ENCODE measurements at places on chromosomes 2 and 18.

- no peak for DNase-seq
Measured at GRCh38 chr2:150387586-150388288, 99.7 kb downstream of the RND3 start.

- DNase-seq: no peak
Measured at GRCh38 chr2:222336931-222337330, 38.1 kb upstream of the PAX3 start.

GRCh38 chr2:119702203-119702917, 23.4 kb downstream of the TMEM177 start:
- no peak for DNase-seq

GRCh38 chr2:41707790-41708451, 339.9 kb upstream of the PKDCC start:
- DNase-seq: no peak

DNA sequence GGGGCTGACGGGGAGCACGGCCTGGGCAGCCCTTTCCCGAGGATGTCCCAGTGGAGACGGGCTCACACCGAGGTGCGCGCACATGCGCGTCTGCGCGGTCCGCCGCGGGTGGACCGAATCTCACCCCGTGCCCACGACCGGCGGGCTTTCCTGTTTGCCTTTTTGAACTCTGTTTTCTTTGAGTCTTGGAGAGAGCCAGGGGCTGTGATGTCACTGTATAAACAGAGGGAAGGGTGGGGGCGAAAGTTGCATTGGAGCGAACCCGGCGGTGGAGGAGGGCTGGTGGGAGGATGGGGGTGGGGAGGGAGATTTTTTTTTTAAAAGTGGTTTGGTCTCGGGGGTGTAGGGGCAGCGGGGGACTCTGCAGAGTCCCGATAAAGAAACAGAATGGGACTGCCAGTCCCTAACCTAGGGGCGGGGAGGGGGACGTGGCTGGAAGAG, 141.2 kb upstream of the CTAGE1 start:
- no peak for DNase-seq

GRCh38 chr2:212135739-212136138, 402.9 kb downstream of the ERBB4 start:
- no peak for DNase-seq

DNA sequence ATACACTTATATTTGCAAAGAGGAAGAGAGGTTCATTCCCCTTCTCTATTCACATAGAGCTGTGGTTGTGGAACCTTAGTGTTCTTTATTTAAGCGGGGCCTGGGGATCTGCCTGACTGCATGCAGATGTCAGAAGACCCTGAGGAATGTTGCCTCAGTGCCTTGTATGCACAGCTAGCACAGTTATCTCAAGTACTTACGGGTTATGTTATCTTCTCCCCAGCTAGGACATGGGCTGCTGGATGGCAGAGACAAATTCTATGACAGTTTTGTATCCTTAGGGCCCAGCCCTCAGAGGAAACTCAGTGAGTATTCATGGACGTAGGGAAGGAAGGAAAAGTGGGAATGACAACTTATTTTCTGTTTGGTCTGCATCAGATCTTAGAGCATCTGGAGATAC, 37.7 kb upstream of the RTN4 start:
- no peak for DNase-seq

DNA sequence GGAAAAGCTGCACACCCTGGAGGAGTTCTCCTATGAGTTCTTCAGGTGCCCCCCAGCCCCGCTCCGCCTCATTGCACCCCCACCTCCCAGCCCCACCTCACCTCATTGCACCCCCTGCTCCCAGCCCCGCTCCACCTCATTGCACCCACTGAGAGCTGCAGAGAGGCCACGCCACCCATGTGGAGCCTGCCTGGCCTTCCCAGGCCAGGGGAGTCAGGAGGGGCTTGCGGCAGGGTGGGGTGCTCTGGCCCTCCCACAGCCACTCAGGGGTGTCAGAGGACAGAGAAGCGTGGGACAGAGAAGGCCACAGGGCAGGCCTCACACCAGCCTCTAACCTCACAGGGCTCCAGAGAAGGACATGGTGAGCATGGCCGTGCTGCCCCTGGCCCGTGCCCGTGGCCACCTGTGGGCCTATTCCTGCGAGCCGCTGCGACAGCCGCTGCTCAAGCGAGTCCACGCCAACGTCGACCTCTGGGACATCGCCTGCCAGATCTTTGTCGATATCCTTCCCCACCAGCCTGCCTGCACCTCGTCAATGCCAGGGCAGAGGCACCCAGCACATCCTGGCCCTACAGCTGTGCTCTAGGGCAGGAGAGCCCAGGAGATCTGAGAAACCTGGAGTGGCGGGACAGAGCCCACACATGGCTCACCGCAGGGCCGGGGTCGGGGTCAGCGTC, 15.0 kb upstream of the GPR17 start:
- DNase-seq: no peak

DNA sequence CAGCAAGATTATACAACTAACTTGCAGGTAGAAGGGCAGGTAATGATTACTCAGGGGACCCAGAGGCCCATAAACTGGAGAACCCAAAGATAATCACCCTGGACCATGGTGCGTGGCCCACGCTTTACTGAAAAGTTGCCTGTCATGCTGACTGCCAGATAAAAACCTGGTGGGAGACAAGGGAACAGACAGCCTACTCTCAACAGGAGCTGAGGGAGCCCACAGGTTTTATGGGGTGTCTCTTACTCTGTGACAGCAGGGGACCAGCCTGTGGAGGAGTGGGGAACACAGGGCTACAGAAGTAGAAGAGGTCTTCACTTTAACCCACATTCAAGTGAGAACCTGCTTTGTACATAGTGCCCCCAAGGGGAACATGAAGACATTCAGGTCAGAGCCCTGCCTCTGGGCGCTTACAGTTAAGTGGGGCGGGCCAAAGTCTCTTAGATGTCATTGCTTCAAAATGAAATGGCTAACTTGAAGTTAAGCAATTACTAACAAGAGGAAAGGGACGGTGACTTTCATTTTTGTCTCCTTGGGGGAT, 60.4 kb downstream of the DHRS9 start:
- no peak for DNase-seq

GRCh38 chr18:3526421-3527354, 76.7 kb downstream of the TGIF1 start:
- no peak for DNase-seq

DNA sequence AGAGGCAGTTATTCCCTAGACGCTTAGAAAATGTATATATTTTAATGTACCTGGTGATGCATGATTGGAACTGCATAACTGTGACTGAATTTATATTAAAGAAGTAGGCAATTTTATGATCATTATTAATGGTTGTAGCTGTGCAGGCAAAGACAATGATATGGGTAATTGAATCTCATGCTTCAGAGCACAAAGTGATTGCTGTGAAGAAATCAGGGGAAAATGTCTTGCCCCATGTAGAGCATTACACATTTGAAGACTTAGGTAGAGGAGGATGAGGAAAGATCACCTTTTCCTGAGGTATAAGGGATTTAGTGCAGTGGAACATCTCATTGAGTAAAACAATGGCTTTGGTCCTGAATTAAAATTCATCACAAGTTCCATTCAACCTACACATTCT, 246.8 kb upstream of the DCC start:
- DNase-seq: no peak

DNA sequence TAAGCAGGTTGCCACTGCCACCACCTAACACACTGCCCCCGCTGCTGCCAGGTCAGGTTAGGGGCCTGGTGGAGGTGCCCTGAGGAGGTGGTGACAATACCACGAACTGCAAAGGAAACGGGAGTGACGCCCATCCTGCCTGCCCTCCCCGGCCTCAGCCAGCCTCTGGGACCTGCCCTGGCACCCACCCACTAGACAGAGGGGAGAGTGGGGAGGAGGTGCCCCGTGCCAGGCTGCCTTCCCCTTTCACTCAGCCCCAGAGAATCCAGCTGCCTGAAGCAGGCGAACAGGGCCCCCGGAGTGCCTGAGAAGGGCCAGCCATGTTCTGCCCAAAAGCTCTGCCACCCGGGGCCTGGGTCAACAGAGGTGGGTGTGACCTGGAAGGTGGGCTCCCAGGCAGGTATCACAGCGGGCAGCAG, 44.5 kb upstream of the FOSL2 start:
- DNase-seq: no peak

GRCh38 chr2:7886666-7887065, 795.2 kb upstream of the ID2 start:
- DNase-seq: no peak

DNA sequence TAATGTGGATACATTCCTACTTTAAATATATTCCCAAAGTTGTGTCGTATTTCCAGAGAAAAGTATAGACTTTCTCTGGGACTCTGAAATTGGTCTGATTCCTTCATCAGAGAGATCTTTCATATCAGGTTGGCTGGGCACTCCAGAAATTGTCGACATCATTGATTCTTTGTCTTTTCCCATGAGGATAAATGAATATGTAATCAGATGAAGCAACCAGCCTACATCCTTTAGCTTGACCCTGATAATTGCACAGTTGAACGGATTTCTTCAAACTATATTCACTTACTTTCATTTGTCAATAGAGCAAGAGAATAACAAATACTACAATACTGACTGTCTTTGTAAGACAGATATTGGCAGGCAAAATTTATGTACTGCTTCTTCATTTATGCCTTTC, 680.2 kb upstream of the LRRTM4 start:
- no peak for DNase-seq

DNA sequence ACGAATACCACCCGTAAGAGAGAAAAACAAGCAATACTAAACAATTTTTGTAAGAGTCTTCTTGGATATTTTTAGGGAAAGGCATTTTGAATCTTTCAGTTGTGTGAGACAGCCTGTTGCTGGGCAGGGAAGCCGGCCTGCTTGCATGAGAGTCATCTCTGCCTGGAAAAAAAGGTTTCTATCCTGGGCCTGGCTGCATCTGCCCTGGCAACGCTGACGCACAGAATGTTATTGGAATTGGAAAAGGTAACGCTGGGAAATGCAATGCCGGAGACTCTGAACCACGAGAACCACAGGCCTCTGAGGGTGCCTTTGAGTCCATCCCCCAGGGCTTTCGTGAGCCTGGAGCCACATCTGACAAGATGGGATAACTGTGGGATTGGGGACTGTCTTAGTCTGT, 17.9 kb upstream of the NPAS2 start:
- no peak for DNase-seq
